ENCODE measurements at places on chromosomes 2 and 18.
A peak's percentile ranks its signal among the peaks of the same experiment; 100 is the strongest.

DNA sequence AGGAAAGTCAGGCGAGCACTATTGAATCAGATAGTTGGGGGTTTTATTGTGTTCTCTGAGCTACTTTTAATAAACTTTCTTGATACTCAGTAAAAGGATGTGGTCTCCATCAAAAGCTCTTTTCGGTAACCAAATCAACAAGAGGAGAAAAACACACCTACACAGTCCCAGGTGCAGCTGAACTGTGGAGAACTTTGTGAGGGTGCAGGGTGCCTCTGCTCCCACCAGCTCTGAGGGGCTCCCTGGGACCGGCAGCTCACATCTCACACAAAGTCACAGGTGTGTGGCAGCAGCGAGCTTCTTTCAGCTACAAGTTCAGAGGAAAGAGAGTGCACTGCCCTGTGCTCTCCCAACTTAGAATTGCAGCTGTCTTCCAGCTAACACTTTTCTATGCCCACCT is 650.4 kb downstream of the RNF144A start:
- DNase-seq: no peak

DNA sequence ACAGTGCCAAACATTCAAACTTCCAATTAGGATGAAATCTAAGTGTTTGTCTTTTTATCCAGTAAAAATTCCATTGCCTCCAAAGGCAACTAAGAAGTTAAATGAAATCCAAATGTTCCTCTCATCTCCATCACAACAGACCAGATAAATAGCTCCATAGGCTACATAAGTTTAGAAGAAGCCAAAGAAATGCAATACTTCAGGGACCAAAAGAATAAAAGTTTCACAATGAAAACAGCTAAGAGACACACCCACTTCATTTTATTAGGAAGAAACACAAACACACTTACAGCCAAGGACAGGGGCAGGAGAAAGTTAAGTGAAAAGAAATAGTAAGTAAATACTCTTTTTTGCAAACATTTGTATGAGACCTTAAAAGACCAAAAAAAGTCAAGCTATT is 88.5 kb upstream of the CCDC150 start:
- no peak for DNase-seq

DNA sequence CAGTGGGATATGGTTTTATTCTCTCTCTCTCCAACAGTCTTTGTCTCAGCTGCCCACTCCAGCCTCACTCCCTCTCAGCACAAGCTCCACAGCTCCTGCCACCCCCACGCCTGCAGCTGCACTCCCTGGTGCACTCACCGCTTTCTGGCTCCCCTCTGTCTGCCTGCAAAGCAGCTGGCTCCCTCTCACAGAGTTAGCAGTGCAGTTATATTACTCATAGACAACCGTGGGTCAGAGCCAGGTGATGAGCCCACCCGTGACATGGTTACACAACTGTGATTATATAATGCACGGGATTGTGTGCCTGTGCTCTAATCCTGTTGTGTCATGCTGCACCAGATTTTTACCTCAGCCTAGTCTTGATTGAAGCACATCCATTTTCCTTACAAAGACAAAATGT is 276.9 kb upstream of the CHAC2 start:
- no peak for DNase-seq

GRCh38 chr2:192827735-192828134 is 633.0 kb upstream of the TMEFF2 start:
- DNase-seq: no peak

- peak; percentile 82 for DNase-seq
Observed at GRCh38 chr2:236853585-236854051, 232.1 kb upstream of the COPS8 start.

- no peak for DNase-seq
Observed at GRCh38 chr2:74146929-74147726, 584 bp downstream of the BOLA3 start.

GRCh38 chr2:10475221-10475722 is 27.1 kb upstream of the ODC1 start:
- no peak for DNase-seq

DNA sequence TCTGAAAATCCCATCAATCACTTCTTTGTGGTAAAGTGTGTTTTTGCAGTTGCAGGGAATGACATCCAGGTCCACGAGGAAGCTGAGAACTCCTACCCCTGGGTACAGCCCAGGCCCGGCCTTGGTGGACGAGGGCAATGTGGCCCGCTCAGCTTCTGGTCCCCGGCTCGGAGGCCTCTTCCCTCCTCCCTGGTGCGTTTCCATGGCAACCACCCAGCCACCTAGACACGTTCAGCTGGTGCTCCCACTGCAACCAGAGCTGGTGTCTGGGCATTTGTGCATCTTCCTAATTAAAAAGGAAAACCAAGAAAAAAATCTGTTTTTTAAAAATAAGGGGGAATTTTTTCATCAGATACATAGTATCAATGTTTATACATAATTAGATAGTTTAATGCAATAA is 603.6 kb upstream of the SALL3 start:
- DNase-seq: no peak

DNA sequence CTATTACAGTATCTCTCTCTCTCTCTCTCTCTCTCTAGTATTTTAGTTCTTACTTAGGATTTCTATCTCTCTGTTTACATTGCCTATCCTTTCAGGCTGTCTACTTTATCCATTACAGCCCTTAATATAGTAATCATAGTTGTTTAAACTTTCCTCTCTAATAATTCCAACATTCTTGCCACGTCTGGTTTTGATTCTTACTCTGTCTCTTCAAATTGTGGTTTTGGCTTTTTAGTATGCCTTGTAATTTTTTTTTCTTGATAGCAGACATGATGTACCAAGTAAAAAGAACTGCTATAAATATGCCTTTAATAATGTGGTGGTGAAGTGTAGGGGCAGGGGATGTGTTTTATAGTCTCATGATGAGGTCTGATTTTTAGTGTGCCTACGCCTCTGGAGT is 1809.5 kb upstream of the CELF4 start:
- DNase-seq: no peak

GRCh38 chr2:240909216-240909974 is 3.3 kb downstream of the CROCC2 start:
- no peak for DNase-seq

GRCh38 chr18:47970664-47971531 is 40.4 kb upstream of the SMAD2 start:
- no peak for DNase-seq

DNA sequence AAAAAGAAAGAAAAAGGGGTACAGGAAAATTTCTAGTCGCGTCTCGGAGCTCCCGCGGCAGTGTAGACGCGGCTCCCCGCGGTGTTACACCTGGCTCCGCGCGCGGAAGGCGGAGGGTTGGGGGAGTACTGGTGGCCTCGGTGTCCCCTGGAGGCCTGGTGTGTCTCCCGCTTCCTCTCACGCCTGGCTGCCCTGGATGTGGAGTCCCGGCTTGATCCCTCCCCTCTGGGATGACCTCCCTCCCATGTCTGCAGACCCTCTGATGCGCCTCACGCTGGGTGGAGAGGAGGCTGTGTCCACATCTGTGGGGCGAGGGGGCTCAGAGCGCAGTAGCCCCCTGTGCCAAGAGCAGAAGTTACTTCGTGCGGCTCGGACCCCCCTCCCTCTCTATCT is 1.2 kb downstream of the KIF5C start:
- peak; percentile 71 for DNase-seq

DNA sequence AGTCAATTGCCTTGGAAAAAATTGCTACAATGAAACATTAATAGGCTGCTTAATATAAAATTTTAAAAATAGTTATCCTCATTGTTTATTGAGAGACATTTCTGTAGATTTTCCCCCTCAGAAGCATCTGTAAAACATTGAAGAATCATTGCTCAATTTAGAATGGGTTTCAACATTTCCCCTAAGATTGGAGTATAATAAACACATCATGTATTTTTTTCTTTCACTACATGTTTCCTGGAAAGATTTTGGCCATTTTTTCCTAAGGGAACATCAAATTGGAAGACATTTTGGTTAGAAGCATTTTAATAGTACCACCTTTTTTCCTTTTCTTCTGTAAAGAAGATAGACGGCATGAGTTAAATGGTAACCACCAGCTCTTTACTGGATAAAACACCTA is 443.2 kb upstream of the SPHKAP start:
- DNase-seq: no peak

GRCh38 chr2:122542236-122542635 is 786.8 kb downstream of the TSN start:
- DNase-seq: no peak

DNA sequence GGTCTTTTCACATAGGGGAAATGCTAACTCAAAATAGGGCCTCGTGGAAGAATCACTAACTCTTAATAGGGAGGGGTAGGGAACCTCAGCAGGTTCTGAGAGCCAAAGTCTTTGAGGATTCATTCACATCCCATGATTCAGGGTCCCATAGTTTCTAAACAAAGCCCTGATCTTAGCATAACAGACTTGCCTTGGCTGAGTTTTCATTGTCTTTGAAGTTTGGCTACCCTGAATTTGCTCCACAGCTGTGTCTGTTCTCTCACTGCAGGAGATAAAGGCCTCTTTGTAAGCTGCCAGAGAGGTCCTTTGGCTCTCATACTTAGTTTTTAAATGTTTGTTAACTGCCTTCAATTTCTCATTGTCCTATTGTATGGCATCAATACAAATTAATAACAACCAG is 54.5 kb downstream of the ZDBF2 start:
- DNase-seq: peak; percentile 35

- DNase-seq: peak; percentile 18
Observed at GRCh38 chr18:907885-908757, 3.5 kb downstream of the ADCYAP1 start.

DNA sequence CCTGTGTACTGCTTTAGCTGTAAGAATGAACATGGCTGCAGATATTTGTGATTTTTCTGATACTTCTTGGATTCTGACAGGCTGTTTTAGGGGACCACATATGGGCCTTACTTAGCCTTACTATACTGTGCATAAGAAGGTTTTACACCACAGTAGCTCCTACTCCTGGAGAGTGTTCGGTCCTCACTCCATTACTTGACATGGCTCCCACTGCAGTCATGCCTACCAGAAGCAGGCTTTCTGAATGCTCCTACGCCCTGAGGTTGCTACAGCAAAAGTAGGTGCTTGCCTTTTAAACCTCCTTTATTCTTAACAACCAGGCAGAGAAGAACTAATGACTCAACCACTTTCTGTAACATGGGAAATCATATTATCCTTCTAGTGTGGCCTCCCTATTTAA is 125.2 kb upstream of the MAP2 start:
- no peak for DNase-seq
